Upper lobe of left lung (tissue), 6 donors: ENCODE measurements at places on chromosomes 1 and 21. TPM values are rescaled to one million over a fixed set of nuclear protein-coding genes. Genes with fewer than 3 reads are reported as not detected.

Gene KRTAP10-2
- not detected for total RNA-seq

Gene TRIM62
- total RNA-seq, result 3.8 TPM

Gene BLACAT1
- 1.1 TPM for total RNA-seq

Gene SLFNL1
- total RNA-seq, result 2.2 TPM

Gene CD164L2
- total RNA-seq, result 4.7 TPM

Gene TSPEAR
- 0.17 TPM for total RNA-seq

Gene ZFYVE9
- 13.4 TPM for total RNA-seq

Gene EPHA2
- total RNA-seq, result 53.0 TPM

Gene CDC14A
- total RNA-seq, result 24.3 TPM

Gene RHD
- total RNA-seq, result not detected

Gene PSMA5
- total RNA-seq, result 67.8 TPM

Gene S100A6
- 1,595 TPM for total RNA-seq

Gene SLC9C2
- 0.54 TPM for total RNA-seq

Gene DAB1
- total RNA-seq, result not detected

Gene CSF1
- 35.2 TPM for total RNA-seq

Gene YRDC
- total RNA-seq, result 16.7 TPM

Gene FOXO6
- 1.0 TPM for total RNA-seq

Gene EPHA10
- 1.7 TPM for total RNA-seq

Gene TMEM9
- total RNA-seq, result 29.3 TPM

Gene SLC30A2
- not detected for total RNA-seq

Gene RAB25
- 87.3 TPM for total RNA-seq

Gene OR6P1
- total RNA-seq, result not detected

Gene NOC2L
- 28.7 TPM for total RNA-seq

Gene IL19
- not detected for total RNA-seq

Gene CENPF
- total RNA-seq, result 1.0 TPM

Gene LIPI
- total RNA-seq, result not detected

Gene TNFSF4
- 1.0 TPM for total RNA-seq

Gene CD84
- 12.0 TPM for total RNA-seq

Gene EXTL2
- total RNA-seq, result 9.0 TPM

Gene DNAJC28
- total RNA-seq, result 0.55 TPM

Gene FH
- 36.0 TPM for total RNA-seq

Gene PRRX1
- total RNA-seq, result 36.0 TPM

Gene MSTO1
- 82.8 TPM for total RNA-seq

Gene RNU1-3
- total RNA-seq, result 4,080 TPM

Gene METTL25B
- 23.4 TPM for total RNA-seq

Gene ACKR1
- total RNA-seq, result 14.7 TPM

Gene ENSA
- total RNA-seq, result 201 TPM

Gene BARHL2
- not detected for total RNA-seq

Gene MED8
- 13.8 TPM for total RNA-seq

Gene SLAMF7
- 1.0 TPM for total RNA-seq

Gene ANGPTL3
- not detected for total RNA-seq

Gene PLA2G5
- not detected for total RNA-seq

Gene TMEM81
- 1.2 TPM for total RNA-seq

Gene CELA3B
- total RNA-seq, result 5.3 TPM

Gene FAM163A
- total RNA-seq, result 0.10 TPM

Gene KLF17
- 0.33 TPM for total RNA-seq

Gene FNDC5
- 3.1 TPM for total RNA-seq

Gene CFAP141
- 6.5 TPM for total RNA-seq

Gene HAPLN2
- total RNA-seq, result 0.37 TPM

Gene SYNC
- total RNA-seq, result 28.3 TPM

Gene CD1C
- total RNA-seq, result 3.3 TPM

Gene EFNA3
- total RNA-seq, result 0.33 TPM

Gene RSPO1
- 0.98 TPM for total RNA-seq

Gene PARS2
- 2.6 TPM for total RNA-seq

Gene IL10
- total RNA-seq, result 2.5 TPM

Gene CD247
- 8.7 TPM for total RNA-seq
